ENCODE measurements at places on chromosomes 4 and X.

DNA sequence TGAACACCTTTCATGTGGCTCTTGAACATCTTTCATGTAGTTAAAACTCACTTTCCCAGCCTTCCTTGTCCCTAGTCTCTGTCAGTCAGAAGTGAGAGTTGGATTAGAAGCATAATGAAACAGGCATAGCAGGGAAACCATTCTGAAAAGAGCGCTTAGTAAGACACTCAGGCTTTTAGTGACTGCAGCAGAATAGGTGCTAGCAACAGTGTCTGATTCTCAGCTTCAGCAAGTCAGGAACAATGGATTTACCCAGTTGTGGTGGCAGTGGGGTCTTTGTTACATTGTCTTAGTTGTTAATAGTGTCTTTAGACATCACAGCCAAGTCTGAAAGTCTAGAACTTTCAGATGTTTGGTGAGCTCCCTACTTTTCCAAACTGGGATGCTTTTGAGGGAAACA is 177.1 kb upstream of the PCDH7 start:
- no peak for DNase-seq

DNA sequence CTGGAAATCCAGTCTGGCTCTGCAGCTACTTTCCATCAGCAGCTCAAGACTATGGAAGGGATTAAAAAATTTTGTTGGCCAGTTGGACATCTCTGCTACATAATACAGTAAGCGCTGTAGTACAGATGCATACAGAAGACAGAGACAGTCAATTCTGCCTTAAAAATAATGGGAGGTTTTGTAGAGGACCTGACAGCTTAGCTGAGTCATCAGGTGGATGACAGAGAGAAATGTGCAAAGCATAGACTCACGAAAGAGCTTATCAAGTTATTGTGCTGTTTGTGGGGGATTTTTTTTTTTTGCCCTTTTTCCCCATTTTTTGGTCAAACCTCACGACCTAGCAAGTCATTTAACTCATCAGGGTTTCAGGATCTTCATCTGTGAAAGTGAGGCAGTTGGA is 149.0 kb upstream of the SCML1 start:
- DNase-seq, result no peak

DNA sequence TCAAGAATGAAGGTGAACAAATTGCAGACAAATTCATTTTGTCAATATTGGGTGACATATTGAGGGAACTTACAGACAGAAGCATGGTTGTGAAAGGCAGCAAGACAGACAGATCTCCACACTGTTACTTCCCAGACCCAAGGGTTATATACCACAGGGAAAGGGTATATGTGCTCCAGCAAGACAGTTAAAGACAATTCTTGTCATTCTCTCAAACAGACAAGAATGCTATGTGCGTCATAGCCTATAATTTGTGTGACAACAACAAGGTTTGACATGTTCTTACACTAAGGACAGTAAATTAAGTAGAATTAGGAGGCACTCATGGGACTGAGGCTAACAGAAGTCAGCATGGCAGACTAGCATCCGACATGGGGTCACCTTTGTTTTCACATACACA is 214.3 kb downstream of the INPP4B start:
- no peak for DNase-seq

DNA sequence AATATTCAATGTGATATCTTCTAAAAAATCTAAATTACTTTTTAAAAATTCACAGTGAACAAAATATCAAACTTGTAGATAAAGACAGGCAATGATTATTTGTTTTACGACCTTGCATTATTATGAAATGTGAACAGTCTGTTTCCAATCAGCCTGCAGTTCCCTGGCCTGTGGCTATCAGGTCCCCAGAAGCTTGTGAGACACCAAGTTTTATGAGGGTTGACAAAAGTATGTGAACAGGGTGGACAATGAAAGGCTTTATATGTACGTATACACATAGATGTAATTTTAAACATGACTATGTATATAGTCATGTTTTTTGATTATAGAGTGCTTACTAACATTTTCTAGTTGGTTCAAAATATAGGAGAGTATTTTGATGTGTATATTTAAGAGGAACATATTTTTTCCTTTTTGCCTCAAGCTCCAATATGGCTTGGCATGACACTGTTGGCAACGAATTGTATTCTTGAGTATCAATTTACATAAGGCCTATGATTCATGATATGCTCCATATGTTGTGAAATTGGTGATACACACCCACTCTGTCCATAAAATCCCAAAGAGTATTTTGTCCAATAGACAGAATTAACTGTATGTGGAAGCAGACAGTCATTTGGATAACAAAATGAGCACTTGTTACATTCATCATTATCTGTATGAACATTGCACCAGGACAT is 55.7 kb downstream of the BTC start:
- no peak for DNase-seq

DNA sequence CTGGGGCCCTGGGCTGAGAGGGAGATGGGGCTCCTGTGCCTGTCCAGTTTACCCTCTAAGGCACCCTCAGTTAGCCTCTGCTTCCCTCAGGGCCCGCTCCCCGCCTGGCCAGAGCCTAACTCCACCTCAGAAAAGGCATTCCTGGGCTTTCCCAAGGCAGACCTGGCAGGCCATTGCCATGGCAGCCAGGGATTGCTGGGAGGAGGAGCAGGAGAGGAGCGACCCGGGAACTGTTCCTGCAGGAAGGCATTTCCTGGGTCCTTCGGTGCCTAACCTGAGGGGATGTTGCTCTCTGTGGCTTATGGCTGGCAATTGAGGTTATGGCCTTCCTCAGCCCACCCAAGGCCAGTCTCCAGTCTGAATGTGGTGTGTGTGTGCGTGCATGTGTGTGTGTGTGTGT is 131.3 kb downstream of the PJA1 start:
- no peak for DNase-seq

- no peak for DNase-seq
Measured at GRCh38 chrX:66013194-66013816, 26.6 kb downstream of the VSIG4 start.

DNA sequence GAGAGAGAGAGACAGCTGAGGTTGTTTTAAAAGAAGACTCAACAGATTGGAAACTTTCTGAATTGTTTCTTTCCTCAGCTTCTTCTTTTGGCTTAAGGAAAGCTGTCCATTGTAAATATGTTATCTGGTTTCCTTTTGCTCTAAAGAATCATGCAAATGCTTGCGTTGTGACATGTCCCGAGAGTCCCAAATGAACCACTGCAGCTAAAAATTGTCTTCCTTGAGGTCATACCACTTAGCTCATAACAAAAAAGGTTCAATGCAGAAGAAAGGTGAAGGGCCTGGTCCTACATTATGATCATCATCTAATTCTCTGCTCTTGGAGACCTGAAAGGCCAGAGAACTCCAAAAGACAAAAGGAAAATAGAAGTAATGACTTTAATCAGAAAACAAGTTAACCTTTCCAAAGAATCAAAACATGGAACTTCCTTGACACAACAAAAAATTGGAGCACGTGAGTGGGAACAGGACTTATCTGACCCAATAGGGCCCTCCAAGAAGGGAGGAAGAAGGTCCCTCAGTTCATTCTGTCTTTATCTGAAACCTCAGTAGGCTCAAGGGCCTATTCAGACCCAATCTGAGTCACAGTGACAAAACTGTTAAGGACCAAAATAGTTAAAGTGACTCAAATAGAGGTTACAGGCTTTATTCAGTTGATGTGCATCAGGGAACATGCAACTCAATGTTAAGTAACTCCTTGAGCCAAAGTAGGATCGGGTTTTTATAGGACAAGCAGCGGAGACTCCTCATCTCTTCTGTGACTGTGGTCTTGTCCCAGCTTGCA is 14.7 kb upstream of the VSIG1 start:
- DNase-seq, result no peak

DNA sequence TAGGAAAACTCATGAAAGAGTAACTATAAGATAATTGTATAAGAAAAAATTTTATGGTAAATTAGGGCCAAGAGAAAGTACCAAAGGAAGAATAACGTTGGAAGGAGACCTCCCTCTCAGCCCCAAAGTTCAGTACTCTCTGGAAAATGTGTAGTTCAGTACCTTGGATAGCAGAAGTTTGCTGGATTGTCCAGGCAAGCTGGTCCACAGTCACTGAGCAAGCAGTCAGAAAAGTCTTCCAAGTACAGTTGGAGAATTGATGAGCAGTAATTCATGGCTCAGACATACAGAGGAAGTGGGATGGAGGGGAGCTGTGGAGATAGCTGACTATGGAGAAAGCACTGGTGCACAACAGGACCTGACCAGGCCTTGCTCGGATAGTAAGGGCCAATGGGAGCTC is 598.2 kb upstream of the NDST4 start:
- DNase-seq, result no peak

DNA sequence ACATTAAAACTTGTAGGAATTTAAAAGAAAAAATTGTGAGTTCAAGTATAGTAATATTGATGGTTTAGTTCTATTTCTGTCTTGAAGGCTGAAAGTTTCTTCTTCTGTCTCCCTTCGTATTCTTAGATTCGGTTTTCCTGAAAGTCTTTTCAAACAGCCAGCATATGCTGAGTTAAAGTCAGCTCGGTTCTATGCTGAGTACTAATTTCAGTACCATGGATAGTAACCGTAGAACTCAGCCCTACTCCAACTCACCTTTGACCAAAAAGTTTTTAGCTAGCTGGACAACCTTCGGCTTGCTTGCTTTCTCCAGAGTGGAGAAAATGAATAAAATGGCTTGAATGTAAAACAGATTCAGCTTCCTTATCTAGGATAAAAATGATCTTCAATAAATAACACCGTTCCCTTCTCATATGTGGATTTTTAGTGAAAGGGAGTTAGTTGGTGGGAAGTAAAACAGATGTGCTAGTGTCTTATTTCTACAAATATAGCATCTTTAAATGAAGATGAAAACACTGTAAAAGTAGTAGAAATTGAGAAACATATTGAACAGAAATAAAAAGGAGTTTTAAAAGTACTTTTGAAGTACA is 5.2 kb downstream of the POU4F2 start:
- DNase-seq, result no peak

DNA sequence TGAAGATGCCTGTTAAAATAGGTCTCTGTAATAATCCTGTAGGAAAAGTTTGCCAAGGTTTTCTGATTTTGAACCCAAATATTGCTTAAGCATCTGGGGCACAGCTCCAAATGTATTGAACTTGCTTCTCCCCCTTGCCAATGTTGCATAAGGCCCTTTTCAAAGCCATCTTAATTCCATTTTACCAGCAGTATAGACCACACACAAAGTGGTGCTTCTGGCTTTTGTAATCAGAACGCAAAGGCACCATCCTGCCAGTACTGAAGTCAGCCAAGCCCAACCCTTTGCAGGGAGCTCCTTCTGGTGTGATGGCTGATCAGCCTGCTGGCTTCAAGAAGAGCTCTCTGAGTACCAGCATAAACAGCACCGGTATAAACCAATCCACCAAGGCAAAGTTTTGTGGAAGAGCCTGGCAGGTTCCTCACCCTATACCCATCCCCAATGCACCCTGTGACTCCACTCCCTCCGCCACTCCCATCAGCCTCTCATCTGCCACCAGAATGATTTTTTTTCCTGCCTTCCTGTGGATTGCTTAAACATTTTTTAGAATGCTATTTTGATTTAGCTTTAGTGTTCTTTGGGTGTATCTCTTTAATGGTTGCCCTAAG is 39.2 kb upstream of the USP9X start:
- DNase-seq, result no peak

GRCh38 chrX:37959212-37960021 is 46.9 kb upstream of the SYTL5 start:
- no peak for DNase-seq

DNA sequence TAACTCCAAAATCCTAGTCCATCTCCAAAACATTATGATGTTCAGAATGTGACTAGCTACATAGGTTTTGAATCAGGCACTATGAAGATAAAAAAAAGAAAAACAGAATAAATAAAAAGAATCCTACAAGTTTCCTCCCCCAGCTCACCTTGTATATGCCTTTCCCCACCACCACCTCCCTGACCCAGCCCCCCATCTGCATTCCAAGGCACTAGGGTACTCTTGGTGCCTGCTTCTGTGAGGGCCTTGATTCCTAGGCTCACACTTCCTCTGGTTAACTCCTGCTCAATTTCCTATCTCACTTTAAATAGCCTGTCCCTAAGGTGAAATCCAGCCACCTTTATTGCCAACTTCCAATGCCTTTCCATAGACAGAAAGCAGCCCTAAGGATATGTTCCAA is 178.7 kb upstream of the ATOH1 start:
- no peak for DNase-seq

GRCh38 chr4:25486171-25486570 is 109.1 kb downstream of the ANAPC4 start:
- DNase-seq, result no peak

- DNase-seq, result no peak
Measured at GRCh38 chr4:77665381-77666069, 59.9 kb downstream of the CXCL13 start.

DNA sequence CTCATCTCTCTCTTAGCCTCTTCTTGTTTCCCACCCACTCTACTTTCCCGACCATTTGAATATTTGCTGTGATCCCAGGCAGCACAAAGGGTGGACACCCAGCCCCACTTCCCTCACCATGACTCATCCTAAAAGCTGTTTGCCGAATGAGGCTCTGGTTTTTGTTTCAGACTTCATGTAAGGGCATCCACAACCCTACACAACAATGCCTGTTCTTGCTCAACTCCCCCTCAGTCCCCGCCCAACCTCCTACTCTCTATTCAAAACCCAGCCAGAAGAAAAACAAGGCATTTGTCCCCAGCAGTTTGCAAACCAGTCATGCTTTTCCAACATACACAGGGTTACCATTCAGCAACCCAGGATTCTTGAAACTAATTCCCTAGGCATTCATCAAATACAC is 516.5 kb upstream of the CNKSR2 start:
- DNase-seq, result no peak

DNA sequence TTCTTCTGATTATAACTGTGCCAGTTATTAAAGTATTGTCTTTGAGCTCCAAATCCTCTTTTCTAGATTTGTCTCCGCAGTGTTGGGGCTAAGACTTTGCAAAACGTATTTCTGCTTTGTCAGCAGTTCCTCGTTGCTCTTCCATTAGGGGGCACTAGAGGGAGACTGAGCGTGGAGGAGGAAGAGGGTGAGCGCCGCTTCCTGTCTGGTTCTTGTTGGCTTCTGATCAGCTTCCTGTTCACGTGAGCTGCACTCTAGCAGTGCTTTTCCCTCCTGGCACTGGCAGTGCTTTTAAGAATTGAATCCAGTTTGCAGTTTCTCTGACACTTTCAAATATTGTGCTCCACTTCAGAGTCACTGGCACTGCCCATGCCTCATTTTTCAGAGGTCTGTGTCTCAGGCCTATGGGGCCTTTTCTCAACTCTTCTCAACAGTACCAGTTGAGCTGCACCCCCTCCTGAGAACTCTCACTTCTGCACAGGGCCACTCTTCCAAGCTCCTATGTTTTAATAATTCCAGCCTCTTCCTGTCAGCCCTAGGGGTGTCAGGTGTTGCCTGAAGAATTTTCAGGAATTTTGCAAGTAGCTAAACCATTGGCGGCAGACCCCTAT is 54.4 kb upstream of the LCORL start:
- peak; percentile 20 for DNase-seq

DNA sequence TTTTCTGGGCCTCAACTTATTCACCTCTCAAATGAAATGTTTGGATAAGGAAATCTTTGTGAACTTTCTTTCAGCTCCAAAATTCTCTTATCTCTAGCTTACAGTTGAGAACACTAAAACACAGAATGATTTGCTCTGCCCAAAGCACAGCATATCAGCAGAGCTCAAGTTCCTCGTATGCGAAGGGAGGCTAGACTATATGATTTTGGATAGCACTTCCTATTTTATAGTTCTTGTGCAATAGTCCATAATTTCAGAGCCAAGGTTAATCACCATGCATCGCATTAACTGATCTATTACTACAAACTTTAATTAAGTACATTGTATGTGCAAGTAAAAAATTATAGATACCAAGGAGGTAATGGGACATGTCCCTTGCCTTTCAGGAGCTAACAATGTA is 27.0 kb upstream of the KLHL13 start:
- no peak for DNase-seq
